ENCODE measurements at places on chromosomes 12 and 14. TPM values are rescaled to one million over a fixed set of nuclear protein-coding genes. Genes with fewer than 3 reads are reported as not detected.

ANKRD33 gene
- total RNA-seq: not detected

PMCH gene
- total RNA-seq: not detected

CISTR gene
- not detected for total RNA-seq

CEP170B gene
- 9.0 TPM for total RNA-seq

IFNG gene
- not detected for total RNA-seq

SLCO1B1 gene
- total RNA-seq: not detected

KCNJ8 gene
- 19.8 TPM for total RNA-seq

PRPH gene
- 0.46 TPM for total RNA-seq

HNF1A gene
- not detected for total RNA-seq

LRTM2 gene
- not detected for total RNA-seq

RERG gene
- 0.28 TPM for total RNA-seq

SETD1B gene
- 1.7 TPM for total RNA-seq
